ENCODE measurements at places on chromosomes 1 and 21. TPM values are rescaled to one million over a fixed set of nuclear protein-coding genes. Genes with fewer than 3 reads are reported as not detected.

LCE1A gene
- total RNA-seq = not detected

MGST3 gene
- 177 TPM for total RNA-seq

DNA sequence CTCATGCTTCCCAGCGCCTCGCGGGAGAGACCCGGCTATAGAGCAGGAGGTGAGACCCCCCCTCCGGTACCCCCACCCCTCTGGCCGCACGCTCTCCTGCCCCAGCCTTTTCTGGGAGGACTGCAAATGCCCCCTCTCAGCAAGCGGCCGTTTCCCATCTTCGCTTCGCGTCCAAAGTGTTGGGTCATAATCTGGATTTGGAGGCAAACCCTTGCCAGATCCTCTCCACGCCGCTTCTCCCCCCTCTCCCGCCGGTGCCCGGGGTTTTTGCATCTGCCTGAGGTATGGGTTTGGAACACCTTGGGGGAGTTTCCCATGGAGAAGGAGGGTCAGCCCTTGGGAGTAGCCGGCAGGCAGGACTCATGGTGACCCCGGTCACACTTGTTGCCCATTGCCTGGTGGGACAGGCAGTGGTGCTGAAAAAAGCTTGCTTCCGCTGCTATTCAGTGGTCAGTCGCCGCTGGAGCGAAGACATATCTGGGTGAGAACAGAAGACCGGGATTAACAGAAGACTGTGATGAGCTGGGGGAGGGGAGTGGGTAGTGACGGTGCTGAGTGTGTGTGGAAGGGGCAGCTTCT, 935 bp downstream of the KCNK2 start:
- no peaks in the 10 kb centered on the region for H3K27me3 ChIP-seq
- no peaks in the 10 kb centered on the region for H3K36me3 ChIP-seq
- no peak for DNase-seq
- H3K4me1 ChIP-seq = peaks cover 4% of the 10 kb centered on the region

- no peaks in the 10 kb centered on the region for H3K27me3 ChIP-seq
- peaks cover 7% of the 10 kb centered on the region for H3K4me1 ChIP-seq
- H3K4me3 ChIP-seq = no peak overlapping the region
- no peaks in the 10 kb centered on the region for H3K36me3 ChIP-seq
These were observed 79.9 kb downstream of the SIPA1L2 start for GRCh38 chr1:232550007-232550406.

GRCh38 chr1:62720946-62721554, 32.9 kb upstream of the DOCK7 start:
- H3K4me3 ChIP-seq = no peak overlapping the region
- H3K4me1 ChIP-seq = no peaks in the 10 kb centered on the region
- DNase-seq = no peak
- H3K27ac ChIP-seq = no peak overlapping the region

DNA sequence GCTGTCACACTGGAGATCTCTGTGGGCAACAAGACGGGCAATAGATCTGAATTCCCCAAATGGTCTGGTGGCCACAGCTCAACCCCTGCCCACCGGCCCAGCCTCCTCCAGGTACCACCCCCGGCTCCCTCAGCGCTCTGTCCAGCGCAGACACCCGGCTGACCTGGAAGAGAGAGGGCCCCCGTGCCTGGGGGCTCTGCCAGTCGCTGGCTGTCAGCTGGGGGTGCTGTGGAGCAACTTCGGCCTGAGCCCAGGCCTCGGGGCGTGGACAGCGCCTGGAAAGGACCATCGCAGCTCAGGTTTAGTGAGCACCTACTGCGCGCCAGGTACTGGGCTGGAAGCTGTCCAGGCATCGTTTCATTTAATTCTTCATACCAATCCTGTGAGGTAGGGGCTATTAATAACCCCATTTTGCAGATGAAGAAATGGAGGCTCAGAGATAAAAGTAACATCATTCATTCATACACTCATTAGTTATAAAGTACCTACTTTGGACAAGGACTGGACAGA, 51.0 kb downstream of the AHDC1 start:
- H3K27me3 ChIP-seq = no peaks in the 10 kb centered on the region
- peaks cover 55% of the 10 kb centered on the region for H3K36me3 ChIP-seq
- peaks cover 42% of the 10 kb centered on the region for H3K4me1 ChIP-seq

OR2T33 gene
- total RNA-seq = not detected

All from ascending aorta (tissue), 2 donors.